Gastroesophageal sphincter (tissue), 4 donors: ENCODE measurements at places on chromosomes 5 and 9.

- ATAC-seq, result no peak
These were observed 155.6 kb upstream of the NTRK2 start for GRCh38 chr9:84513979-84514378.

DNA sequence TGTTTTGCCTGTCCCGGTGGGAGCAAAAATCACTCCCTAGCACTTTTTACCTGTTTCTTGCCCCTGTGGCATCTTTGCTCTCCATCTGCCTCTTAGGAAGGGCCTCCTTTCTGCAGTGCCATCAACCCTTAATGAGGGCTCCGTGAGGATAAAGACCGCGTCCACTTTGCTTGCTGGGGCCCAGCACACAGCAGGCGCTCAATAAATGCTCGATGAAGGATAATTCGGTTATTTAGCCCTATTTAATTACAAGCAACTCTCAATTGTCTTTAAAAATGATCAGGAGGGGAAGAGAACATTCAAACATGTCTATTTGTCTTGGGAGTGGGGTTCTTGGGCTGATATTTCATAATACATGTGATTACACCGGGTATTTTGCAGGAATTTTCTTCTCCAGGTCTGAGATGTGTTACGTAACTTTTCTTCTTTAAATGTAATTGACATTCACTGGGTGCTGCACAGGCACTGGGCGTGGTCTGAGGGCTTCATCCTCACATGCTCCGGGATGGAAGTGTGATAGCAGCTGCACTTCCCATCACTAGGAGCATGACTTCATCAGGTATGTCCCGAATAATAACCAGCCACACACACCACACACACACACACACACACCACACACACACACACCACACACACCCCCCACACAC, 19.8 kb upstream of the NTNG2 start:
- ATAC-seq, result no peak

DNA sequence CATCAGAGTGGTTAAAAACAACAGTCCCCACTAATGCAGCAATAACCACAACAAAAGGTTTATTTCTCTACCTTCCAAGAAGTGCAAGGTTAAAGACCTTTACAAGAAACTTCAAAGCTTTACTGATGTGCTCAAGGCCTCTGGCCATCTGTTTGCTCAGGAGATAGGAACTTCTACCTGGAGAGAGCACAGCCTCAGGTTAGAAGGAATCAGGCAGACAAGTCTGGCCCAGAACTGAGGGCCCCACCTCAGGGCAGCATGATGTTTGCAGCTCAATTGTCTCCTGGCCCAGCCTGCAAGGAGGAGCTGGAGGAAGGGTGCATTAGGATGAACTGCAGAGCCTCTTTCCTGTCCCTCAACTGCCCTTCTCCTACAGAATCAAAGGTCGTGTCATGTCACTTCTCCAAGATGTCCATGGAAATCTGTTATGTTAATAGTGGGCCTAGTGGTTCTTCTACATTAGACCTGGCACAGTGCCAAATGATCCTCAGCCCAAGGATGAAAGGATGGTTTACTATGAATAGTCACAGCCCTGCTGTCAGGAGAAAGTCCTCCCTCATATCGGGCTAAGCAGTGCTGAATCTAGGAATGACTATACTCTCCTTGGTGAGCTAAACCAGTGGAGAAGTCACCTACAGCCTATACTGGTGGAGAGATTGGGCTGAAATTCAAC, 98.9 kb upstream of the NTRK2 start:
- no peak for ATAC-seq

DNA sequence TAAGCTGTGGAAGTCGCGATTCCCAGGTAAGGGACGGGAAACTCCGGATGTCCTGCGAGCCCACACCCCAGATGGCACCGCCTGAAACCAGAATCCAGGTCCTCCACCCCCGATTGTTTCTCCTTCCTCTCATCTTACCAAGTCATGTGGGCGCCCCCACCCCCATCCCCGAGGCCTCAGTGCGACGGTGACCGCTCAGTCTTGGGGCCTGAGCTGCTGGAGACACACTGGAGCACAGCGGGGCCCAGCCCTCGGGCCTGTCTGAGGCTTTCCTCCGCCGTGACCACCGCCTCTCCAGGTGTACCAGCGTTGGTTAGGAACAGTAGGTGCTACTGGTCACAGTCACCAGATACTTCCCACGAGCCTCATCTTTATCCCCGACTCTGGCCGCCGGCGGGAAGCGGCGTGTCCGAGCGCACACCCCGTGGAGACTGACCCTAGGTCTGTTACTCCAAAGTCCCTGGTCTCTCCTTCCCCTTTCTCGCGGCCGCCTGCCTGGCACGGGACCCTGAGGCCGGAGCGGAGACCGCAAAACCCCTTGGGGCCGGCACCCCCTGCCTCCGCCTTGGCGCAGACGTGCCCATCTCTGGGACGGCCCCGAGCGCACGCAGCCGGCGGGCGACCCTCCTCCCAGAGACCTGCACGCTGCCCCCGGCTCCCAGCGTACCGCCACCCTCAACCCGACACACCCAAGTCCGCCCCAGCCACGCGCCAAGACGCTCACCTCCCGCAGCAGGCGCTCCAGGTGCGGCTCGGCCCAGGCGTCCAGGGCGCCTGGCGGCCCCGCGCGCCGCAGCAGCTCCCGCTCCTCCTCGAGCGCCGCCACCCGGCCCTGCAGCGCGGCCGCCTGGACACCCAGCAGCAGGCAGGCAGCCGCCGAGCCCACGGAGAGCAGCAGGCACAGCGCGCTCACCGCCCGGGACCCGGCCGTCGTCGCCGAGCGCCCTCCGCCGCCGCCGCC, 733 bp downstream of the COL23A1 start:
- ATAC-seq, result peak; percentile 48

GRCh38 chr5:78756858-78757257, 108.3 kb upstream of the LHFPL2 start:
- no peak for ATAC-seq

DNA sequence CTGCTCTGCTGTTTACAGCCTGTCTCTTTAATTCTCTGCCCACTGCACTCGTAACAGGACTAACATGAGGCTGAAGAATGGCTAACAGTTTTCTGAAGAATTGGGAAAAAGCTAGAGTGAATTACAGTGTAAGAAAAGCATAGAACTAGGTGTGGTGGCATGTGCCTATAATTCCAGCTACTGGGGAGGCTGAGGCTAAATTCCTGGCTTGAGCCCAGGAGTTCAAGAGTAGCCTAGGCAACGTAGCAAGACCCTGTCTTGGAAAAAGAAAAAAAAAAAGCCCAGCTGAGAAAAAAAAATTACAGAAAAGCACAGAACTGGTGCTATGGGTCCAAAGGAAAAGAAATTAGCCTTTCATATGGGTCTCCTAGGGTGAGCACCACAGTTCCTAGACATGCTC, 13.9 kb upstream of the UHRF2 start:
- no peak for ATAC-seq

DNA sequence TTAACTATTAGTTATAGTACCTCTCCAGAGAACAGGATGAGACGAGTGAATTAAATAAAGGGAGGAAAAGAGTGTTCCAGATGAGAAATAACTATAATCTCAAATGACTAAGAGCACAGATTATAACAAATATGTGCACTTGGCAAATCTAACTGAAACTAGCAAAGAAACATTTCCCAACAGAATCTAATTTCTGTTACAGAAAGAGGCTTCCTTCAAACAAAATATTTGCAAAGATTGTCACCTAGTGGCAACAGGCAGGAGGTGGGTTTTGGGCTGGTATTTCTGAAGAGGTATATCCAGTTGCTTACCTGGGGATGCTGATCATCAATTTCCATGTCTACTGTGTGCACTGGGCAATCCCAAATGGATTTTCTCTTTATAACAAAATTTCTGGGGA, 5.6 kb upstream of the SPDL1 start:
- ATAC-seq, result no peak

DNA sequence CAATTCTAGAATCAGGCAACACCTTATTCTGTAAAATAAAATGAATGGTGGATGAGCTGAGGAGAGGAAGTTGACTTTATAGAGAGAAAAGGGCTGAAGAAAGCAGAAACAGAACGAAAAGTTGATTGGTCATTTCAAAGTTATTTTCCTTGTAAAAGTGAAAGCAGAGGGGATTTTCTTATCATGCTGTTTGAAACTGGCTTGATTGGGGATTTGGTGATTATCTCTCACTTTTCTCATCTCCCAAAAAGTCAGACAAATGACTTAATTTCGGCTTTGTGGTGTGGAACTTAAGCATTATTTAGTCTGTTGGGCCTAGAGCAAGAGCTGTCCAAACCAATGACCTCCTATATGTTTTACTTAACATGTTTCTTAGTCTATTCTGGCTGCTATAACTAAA, 60.5 kb upstream of the ITGA2 start:
- no peak for ATAC-seq

DNA sequence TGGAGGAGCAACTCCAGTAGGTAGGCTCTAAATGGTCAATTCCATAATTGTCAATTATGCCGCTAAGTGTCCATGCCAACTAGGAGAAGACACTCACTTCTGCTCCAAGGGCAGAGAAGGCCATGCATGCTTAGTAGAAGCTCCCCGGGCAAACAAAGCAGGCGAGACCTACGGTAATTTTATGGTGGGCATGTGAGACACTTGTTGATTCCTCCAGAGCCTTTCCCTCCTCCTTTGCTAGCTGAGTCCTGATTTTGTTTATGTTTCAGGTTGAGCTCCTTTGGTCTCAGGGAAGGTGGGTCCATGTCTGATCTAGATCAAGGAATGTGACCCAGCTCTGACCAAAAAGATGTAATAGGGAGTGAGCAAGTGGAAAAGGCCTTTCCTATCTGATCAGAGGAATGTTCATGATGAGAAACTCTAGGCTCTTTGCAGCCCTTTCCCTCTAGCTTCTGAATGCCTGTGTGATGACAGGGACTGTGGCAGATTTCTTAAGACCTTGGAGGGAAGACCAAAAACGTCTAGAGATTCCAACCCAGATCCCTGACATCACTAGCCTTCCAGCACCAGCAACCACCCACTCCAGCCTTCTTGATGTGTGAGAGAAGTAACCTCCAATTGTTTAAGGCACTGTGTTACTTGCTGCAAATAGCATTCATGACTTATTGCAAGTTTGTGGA, 7.7 kb upstream of the CPEB4 start:
- ATAC-seq, result no peak

DNA sequence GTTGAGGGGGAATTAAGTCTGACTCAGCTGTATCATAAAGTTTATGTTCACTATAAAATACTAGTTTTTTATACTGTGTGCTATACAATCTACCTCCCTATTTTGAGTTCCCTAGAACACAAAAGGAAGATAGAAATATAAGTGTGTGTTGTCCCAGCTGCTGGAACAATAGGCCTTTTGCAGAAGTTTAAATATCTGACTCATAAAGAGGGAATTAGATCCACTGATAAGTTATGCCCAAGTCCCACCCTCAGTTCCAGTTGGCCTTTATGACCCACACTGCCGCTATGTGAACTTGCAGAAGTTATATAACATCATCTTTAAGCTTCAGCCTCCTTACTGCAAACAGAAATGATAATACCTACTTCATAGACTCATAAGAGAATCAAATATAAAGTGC, 88.5 kb upstream of the DAB2 start:
- ATAC-seq, result no peak

- ATAC-seq, result no peak
These were observed 299.0 kb upstream of the MSX2 start for GRCh38 chr5:174425271-174425963.
